ENCODE measurements at places on chromosomes 6 and 20.

DNA sequence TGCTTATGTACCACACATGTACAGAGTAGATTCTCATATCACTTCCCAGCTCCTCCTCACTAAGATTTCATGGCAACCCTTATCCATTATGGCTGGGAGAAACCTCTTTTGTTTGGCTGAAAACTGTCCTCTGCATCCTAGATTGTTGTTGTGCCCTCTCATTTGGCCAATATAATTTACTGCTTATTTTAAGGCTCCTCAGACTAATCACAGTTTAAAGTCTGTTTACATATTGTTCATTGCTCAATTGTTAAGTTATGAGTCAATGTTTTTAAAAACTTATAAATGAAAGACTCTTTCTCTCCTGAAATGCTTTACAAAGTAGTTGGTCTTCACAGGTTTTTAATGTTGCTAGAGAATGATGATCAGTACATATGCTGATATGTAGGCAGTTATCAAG lies 57.3 kb downstream of the FAM83B start:
- no peak for DNase-seq

- no peak for DNase-seq
Observed at GRCh38 chr20:36091561-36092397, 62.8 kb upstream of the EPB41L1 start.

DNA sequence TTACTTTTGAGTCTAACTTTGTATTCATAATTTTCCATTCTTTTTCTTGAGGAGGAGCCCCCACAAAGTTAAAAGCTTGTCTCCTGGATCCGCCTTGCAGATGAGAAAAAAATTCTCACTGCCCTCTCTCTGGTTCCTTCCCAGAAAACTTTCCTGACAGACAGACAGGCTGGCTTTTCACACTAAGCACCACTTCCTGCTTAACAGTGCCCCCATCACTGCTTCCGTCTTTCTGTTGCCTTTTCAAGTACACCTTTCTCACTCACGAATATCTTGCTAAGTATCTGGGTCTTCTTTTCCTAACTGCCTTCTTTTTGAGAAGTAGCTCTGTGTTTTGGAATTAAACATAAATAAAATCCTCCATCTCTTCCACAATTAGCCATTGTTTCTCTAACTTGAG lies 19.8 kb upstream of the LMBRD1 start:
- DNase-seq = no peak

GRCh38 chr6:165968408-165968807 lies 199.2 kb downstream of the TBXT start:
- DNase-seq = no peak

DNA sequence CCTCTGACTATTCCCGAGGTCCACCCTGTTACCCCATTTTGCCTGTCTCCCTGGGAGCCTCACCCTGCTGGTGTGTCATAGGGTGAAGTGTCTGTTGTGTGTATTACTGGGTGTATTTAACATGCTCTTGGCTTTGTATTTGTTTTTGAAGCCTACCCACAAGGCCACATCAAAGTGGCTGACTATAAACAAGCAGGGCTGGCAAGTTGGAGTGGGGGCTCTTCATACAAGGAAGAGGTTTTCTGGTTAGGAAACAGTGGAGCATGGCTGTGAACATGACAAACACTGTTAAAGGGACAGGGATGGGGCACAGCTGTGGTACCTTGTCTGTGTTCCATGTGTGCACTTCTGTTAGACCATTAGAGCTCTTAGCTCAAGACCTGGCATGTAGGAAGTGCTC lies 26.3 kb downstream of the HECA start:
- DNase-seq = peak; percentile 13

DNA sequence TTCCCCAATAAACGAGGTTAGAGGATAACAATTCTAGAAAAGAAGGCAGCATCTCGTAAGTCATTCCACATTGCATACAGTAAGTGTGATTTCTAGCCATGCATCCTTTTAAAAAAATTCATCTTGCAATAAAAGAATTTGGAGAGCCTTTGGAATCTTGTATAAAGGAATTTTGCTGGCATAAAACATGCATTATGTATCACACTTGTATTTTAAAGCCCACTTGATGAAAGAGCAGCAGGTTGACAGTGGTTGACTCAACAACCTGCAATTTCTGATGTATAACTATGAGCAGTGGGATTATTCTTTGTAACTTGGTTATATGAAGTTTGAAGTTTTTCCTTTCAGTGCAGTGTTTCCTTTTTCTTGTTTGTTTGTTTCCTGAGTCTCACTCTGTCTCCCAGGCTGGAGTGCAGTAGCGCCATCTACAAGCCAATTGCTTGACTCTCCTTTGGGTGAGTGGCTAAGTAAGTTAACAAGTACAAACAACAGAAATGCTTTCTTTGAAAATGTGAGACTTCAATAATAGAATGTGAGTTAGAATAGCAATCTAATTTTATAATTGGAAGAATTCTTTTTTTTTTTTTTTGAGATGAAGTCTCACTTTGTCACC lies 39.9 kb downstream of the JARID2 start:
- DNase-seq = peak; percentile 27

- DNase-seq = no peak
Observed at GRCh38 chr6:122389704-122390372, 9.6 kb upstream of the HSF2 start.

DNA sequence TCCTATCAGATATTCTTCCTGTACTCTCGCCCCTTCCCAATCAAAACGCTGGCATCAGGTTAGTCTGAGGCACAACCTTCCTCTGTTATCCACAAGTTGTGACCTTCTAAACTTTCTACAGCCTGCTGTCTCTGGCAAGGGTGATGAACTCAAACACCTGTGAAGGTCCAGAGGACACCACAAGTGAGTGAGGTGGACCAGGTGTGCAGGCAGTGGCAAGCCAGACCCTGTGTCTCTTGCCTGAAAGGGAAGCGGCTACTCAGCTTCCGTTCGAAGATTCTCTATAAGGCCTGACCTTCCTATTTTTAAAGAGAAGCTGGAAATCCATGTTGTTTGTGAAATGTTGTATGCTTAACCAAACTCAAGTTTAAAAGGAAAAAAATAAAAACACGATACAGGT lies 36.8 kb downstream of the GCM1 start:
- DNase-seq = no peak

DNA sequence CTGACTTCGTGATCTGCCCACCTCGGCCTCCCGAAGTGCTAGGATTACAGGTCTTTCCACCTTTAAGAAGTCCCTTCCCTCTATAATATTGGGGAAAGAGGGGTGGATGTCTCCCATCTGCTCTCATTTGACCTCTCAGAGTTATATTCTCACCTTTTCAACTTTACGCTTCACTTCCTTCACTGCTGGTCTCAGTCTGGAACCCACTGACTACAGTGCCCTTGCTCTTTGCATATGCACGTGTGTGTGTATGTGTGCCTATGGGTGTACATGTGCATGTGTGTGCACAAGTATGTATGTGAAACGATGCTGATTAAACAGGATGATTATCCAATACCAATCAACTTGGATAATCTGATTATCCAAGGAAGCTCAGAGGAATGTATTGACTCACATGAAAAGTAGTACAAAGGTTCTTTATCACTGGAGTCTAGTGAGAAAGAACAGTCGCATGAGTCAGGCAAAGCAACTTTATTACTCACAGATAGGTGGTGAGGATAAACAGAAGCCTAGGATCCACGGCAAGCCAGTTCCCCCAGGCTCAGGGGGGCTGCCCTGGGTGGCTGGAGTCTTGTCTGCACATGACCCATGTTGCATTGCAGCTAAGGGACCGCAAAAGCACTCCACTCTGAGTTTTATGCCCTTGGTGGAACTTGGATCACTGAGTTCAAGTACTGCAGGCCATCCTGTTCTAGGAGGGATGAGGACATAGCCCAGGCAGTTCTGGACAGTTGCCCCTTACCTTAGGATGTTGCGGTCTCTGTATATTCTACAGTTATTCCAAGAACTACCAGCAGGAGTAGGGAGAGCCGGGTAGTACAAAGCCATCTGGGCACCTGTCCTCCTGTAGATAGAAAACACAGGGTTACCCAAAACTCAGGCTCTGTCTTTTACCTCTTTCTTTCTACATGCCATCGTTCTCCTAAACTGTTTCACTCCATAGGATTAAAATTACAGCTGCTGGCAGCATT lies 50.9 kb downstream of the SNRNP48 start:
- DNase-seq = peak; percentile 66

DNA sequence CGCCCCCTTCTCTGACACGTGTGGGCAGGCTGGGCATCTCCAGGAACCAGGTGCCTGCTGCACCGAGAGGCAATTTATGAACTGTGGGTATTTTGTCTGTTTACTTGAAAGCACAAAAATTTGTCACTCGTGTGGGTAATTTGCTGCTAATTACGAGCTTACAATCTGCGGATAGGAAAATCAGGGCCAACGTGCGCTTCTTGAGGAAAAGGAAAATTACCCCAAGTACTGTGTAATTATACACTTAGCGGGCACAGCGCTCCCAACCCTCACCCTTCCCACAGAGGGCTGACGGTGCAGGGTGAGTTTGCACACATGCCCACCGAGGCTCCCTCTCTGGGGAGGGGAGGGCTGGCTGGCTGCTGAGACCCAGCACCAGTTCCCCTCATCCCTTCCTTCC lies 25.3 kb upstream of the MDGA1 start:
- DNase-seq = no peak

DNA sequence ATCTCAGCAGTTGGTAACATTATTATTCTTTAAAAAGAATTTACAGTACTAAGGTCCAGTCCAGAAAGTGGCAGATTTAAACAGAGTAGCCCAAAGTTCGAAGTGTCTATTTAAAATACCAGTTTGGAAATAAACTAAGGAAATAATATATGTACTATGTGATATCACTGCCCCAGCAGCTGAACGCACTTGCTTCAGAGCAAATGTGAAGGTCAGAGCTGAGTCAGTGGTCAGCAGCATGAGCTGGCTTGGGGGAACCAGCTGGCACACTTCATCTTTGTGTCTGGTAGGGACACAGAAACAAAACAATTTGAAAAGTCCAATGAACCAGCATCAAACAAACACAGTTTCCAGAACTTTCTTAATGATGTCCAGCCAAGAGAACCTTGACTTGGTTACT lies 15.4 kb downstream of the TMEM14B start:
- DNase-seq = no peak

DNA sequence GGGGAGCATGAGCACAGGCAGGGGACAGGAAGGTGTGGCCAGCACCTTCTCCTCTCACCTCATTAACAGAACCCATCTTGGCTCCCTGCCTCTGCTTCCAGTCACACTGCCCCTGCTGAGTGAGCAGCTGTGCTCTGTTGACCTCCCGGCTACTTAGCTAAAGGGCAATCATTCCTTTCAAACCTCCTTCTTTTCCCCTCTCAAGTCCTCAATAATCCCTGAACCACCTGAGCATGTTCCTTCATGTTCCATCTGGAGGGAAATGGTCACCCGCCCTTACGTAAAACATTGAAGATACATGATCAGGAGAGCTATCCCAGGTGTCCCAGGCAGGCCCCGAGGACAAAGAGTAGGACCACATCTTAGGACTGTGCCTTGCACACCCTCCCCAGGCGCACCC lies 21.7 kb upstream of the MRPS10 start:
- DNase-seq = no peak

GRCh38 chr6:100479179-100480035 lies 14.7 kb upstream of the SIM1 start:
- DNase-seq = peak; percentile 50

- DNase-seq = no peak
Observed at GRCh38 chr20:20946122-20946759, 159.9 kb downstream of the LINC00237 start.

DNA sequence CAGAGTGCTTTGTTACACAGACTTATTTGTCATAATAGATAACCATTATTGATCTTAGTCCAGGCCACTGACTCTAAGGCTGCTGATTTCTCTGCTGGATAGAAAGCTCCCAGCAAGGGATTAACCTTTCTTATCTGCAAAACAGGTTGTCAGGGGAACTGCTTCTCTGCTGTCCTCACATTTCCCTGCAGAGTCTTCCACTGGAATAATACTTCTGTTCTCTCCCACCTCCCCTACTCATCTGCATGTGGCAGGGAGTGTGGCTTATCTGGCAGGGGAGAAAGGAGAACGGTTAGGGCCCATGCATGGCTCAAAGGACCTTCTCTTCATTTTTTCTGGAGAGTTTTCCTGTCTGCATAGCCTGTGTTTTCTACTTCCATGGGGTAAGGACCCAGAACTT lies 86.2 kb downstream of the LAMP5 start:
- DNase-seq = no peak

GRCh38 chr6:154276810-154277628 lies 79.6 kb downstream of the IPCEF1 start:
- DNase-seq = peak; percentile 57

GRCh38 chr20:35146299-35146919 lies 727 bp downstream of the EDEM2 start:
- peak; percentile 59 for DNase-seq

DNA sequence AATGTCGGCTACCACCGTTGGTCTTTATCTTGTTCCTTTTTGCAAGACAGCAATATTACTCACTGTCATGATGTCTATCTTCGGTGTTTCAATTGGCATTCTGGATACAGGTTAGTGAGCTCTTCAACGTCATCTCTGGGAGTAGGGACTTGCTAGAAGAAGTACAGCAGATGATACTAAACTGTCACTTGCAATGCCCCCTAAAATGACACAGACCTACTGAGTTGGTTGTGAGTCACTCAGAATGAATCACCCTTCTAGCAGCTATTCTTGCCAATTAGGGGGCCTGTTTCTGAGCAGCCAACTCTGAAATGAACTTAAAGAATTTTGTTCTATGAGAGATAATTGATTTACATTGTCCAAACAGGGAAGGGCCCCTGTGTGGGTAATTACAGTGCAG lies 176.5 kb downstream of the SLC16A10 start:
- peak; percentile 75 for DNase-seq

GRCh38 chr6:28727559-28728211 lies 196.1 kb downstream of the TRIM27 start:
- no peak for DNase-seq

DNA sequence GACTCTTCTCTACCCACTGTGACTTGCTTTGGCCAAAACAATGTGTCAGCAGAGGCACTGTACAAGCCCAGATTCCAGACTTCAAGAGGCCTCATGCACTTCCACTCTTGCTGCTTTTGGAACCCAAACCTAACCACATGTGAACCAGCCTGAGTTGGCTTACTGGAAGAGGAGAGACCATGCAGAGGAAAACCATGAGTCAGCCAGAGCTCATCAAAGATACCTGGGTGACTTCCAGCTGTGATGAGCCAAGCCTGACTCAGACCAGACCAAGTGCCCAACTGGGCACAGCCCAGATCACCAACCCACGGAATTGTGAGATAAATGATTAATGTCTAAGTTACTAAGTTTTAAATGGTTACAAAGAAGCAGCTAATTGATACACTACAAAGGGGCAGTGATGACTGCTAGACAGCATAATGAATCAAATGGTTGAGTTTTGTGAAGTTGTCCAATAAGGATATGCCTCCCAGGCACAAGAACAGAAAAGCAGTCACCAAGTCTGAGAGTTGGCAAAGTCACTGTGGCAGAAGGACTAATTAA lies 16.2 kb upstream of the BEND6 start:
- DNase-seq = peak; percentile 87

DNA sequence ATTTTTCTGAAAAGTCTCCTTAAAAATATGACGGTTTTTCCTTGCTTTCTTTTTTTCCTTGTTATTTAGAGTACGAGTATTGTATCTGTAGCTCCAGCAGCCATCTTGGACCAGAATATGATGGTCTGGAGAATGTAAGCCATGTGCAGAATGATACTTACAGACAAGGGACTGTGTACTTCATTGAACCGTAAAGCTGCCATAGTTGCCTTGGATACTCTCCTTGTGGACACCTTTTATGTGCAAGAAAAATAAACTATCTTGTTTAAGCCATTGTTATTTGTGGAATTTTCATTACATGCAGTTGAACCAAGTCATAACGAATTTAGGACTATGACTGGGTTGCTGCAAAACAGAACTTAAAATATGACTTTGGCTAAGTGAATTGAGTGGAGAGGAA lies 485.8 kb upstream of the CITED2 start:
- DNase-seq = no peak

All from GM03348 (cell line).